Subcutaneous preadipocyte (primary cell): ENCODE measurements at places on chromosomes 2 and 18. TPM values are rescaled to one million over a fixed set of nuclear protein-coding genes. Genes with fewer than 3 reads are reported as not detected.

Gene NGEF
- 5.9 and 6.2 TPM in 2 replicates for total RNA-seq

Gene ANTXR1
- total RNA-seq, result 24.6 and 29.5 TPM in 2 replicates

Gene MBD1
- 37.8 and 60.4 TPM in 2 replicates for total RNA-seq

Gene DNAJC5G
- not detected in 2 replicates for total RNA-seq

Gene NT5C1B
- total RNA-seq, result not detected in 2 replicates

Gene NXPH2
- total RNA-seq, result not detected in 2 replicates

Gene PRKAG3
- 0.37 TPM in 1 of 2 replicates, not detected in the other for total RNA-seq

Gene TSPYL6
- not detected in 2 replicates for total RNA-seq

Gene STARD6
- total RNA-seq, result under 0.01 TPM in 1 of 2 replicates, not detected in the other

Gene PSMA8
- total RNA-seq, result not detected in 2 replicates

Gene KCNE4
- 0.73 and 1.6 TPM in 2 replicates for total RNA-seq

Gene SIGLEC15
- 0.73 and 5.1 TPM in 2 replicates for total RNA-seq

Gene PCARE
- not detected in 2 replicates for total RNA-seq

Gene C1GALT1C1L
- total RNA-seq, result 0.78 and 1.1 TPM in 2 replicates

Gene RGPD8
- 3.7 and 5.9 TPM in 2 replicates for total RNA-seq

Gene MALL
- 4.7 and 8.8 TPM in 2 replicates for total RNA-seq
